ENCODE measurements at places on chromosomes 1 and 21.

DNA sequence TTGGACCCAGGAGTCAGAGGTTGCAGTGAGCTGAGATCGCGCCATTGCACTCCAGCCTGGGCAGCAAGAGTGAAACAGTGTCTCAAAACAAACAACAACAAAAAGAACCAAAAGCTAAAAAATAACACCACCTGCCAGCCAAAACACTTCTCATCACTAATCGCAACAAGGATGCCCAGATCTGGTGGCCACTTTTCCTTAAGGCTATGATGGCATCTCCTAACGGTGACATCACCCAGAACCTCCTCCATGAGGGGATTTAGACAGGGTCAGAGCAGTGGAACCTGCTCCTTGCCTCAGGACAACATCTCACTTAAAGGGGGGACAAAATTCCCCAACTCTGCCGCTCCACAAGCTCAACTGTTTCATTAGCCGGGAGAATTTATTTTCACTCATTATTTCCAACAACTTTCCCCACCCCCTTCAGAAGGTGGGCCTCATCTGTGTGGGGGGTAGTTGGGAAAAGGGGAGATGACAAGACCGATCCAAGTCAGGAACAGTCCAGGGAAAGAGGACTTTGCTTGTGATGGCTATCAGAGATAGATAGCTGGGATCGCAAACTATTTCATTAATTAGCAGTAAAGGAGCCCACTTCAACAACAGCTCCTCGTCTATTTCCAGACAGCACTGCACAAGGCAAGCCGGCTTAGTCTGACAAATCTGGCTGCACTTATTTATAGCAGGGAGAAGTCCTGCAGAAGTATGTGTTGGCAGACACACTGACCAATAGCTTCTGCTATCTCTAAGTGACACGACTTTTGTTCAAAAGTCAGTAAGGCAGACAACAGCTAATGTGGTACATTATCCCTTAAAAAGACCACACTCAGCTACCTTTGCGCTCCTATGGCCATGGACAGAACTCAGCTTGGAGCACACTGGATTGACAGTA is 2.6 kb downstream of the PABPC4 start:
- no peak for DNase-seq

- no peak for DNase-seq
Observed at GRCh38 chr21:27802816-27803475, 836.1 kb upstream of the ADAMTS5 start.

DNA sequence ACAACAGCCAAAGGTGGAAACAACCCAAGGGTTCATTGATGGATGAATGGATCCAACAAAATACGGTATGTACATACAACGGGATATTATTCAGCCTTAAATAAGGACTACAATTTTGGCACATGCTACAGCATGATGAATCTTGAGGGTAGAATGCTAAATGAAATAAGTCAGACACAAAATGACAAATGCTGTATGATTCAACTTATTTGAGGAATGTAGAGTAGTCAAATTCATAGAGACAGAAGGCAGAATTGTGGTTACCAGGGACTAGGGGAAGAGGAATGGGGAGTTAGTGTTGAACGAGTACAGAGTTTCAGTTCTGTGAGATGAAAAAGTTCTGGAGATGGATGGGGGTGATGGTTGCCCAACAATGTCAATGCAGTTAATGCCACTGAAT is 118.0 kb upstream of the PAXBP1 start:
- DNase-seq, result no peak

- no peak for DNase-seq
Observed at GRCh38 chr21:16667395-16667794, 845.4 kb upstream of the CXADR start.

DNA sequence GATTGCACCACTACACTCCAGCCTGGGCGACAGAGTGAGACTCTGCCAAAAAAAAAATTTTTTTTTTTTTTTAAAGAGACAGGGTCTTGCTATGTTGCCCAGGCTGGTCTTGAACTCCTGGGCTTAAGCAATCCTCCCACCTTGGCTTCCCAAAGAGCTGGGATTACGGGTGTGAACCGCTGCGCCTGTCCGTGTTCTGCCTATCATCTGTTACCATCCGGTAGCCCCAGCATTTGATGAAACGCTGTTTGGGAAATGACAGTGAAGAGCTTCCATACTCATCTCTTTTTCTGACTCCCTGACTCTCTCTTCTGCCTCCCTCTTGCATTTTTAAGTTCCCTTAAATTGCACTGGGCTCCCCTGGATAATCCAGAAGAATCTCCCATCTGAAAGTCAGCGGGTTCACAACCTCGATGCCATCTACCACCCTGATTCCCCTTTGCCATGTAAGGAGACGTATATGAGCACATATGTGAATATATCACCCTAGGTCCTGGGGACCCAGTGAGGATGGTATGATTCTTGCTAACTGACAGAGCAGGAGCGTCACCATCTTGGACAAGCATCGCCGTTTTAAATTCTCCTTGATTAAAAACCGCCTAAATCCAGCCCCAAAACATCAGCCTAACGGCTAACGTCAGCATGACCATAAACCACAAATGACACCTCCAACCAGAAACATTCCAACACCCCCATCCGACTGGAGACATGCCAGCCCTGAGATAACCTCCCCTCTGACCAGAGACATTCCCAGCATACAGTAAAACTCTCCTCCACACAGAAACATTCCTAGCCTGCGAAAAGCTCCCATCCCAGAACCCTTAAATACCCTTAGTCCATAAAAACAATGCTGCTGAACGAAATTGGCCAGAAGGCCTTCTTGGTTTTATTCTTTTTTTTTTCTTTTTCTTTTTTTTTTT is 12.4 kb downstream of the TNFRSF8 start:
- no peak for DNase-seq

DNA sequence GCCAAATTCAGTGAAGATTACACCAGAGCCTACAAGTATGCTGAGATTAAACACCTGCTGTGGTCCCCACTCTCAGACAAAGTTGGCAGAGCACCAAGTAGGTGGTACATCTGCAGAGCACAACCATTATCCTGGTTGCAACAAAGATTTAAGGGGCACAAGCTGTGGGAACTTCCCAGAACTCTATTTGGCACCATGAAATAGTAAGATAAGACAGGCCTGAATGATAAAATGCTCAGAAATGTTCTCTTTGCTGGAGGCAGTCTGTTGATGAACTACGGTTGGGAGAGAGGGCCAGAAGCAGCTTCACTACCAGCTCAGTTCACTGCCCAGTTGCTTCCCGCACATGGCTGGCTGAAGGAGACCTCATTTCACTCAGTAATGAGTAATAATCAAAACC is 19.9 kb downstream of the RPL5 start:
- DNase-seq, result no peak

- DNase-seq, result no peak
Observed at GRCh38 chr1:64194168-64195080, 9.0 kb upstream of the UBE2U start.

- no peak for DNase-seq
Observed at GRCh38 chr1:222346955-222347354, 200.9 kb downstream of the HHIPL2 start.

- no peak for DNase-seq
Observed at GRCh38 chr1:93908394-93909145, 660 bp downstream of the GCLM start.

- DNase-seq, result no peak
Observed at GRCh38 chr1:25922056-25922970, 16.1 kb upstream of the STMN1 start.

Measured in NCI-H1048 (cell line).